ENCODE measurements at places on chromosomes 16 and 17.

DNA sequence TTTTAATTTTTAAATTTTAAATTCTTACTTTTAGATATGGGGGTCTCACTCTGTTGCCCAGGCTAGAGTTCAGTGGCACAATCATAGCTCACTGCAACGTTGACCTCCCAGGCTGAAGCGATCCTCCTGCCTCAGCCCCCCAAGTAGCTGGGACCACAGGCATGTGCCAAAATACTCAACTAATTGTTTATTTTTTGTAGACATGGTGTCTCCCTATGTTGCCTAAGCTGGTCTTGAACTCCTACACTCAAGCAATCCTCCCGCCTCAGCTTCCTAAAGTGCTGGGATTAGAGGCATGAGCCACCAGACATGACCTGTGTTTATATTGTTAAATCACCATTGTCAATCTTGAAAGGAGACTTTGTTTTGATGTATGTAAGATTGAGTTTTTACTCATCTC lies 332.2 kb downstream of the WWOX start:
- no peak for DNase-seq

DNA sequence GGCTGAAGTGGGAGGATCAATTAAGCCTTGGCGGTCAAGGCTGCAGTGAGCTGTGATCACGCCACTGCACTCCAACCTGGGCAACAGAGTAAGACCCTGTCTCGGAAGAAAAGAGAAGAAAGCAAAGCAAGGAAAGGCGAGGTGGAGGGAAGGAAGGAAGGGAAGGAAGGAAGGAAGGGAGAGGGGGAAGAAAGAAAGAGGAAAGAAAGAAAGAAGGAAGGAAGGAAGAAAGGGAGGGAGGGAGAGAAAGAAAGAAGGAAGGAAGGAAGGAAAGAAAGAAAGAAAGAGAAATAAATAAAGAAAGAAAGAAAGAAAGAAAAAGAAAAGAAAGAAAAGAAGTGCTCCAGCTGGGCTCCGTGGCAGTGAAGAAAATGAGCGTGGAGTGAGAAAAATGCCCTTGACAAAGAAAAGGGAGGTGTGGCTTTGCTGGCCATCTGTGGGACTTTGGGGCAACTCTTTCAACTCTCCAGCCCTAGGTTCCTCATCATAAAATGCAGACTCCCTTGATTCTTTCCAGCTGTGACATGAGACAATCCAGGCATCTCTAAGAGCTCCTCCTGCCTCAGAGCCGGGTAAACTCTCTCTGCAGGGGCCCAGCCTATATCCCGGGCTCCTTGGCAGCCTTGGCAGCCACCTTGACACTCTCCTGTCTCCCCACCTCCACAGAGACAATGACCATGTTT lies 2.4 kb downstream of the GSDMA start:
- DNase-seq = no peak

DNA sequence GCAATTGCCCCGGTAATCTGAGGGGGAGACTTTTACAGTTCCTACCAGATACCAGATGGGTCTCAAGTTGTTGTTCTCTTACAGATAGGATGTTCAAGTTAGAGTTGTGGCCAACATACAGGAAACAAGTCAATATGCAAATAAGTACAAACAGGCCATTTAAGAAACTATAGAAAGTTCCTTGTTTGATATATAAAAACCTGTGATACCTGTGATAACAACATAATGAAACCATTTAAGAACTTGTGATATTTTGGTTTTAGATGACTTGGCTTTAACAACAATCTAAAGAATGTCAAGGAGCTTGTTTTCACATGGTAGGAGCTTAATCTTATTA lies 16.8 kb downstream of the CDR2 start:
- DNase-seq = no peak

DNA sequence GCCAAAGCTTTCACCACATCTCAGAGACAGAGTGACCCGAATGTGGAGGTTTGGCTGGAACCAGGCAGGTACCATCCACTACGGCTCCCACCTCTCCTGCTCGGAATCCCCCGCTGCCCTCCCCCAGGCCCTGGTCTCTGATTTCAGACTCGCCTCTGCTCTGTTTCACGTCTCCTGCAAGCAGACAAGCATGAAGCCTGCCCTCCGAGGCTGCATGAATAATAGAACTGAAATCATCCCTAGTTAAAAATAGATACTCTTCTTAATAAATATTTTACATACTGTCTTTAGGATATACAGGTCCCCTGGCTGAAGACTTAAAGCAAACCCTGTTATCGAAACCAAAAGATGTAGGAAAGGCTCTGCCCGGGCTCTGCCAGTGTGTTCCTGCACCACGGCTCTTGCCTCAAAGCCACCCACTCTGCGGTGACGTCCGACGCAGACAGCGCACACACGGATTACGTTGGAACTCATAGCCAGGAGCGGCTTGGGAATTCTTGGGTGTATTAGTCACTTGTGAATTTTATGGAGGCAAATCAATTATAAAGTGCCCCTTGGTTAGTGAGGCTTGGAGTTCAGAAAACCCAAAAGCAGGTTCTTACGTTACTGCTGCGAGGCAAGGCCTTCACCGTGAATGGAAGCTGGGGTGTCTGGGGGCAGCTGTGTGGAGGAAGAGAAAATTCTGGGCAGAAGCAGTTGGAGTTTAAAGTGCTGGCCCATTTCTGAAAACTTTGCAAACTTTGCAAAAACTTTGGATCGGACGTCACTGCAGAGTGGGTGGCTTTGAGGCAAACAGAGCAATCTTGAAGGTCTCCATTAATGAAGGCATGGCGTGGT lies 25.6 kb upstream of the NPTX1 start:
- DNase-seq = no peak

DNA sequence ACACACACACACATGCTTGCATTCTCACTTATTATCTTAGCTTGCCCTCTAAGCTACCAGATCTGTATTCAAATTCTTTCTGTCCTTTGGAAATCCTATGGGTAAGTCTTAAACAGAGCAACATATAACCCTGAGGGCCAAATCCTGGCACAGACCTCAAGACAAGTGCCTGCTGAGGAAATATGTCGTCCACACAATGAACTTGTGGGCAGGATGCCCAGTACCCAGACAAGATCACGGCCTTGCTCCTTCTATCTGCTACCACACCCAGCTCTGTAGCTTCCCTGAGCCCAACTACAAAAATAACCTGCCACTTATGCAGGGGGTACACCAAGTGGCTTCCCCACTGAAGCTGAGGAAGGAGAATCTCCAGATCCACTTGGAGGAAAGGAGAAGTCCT lies 37.3 kb upstream of the FA2H start:
- no peak for DNase-seq

DNA sequence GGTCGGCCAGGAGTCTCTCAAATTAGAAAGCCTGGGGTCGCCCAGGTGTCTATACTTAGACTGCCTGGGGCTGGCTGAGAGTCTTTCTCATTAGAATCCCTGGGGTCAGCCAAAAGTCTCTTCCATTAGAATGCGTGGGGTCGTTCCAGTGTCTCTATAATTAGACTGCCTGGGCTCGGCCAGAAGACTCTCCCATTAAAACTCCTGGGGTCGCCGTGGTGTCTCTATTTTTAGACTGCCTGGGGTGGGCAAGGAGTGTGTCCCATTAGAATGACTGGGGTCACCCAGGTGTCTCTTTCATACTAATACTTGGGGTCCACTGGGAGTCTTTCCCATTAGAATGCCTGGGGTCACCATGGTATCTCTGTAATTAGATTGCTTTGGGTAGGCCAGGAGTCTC lies 2227.7 kb downstream of the TP53TG3F start:
- no peak for DNase-seq
